Renal cortical epithelial cell (primary cell): ENCODE measurements at places on chromosomes 16 and 17. TPM values are rescaled to one million over a fixed set of nuclear protein-coding genes. Genes with fewer than 3 reads are reported as not detected.

Gene RGS11
- total RNA-seq, result 0.40 TPM in 1 of 2 replicates, not detected in the other

Gene KRT9
- total RNA-seq, result not detected in 2 replicates

Gene TEKT5
- 0.25 TPM in 1 of 2 replicates, not detected in the other for total RNA-seq

Gene KRT12
- not detected in 2 replicates for total RNA-seq

DNA sequence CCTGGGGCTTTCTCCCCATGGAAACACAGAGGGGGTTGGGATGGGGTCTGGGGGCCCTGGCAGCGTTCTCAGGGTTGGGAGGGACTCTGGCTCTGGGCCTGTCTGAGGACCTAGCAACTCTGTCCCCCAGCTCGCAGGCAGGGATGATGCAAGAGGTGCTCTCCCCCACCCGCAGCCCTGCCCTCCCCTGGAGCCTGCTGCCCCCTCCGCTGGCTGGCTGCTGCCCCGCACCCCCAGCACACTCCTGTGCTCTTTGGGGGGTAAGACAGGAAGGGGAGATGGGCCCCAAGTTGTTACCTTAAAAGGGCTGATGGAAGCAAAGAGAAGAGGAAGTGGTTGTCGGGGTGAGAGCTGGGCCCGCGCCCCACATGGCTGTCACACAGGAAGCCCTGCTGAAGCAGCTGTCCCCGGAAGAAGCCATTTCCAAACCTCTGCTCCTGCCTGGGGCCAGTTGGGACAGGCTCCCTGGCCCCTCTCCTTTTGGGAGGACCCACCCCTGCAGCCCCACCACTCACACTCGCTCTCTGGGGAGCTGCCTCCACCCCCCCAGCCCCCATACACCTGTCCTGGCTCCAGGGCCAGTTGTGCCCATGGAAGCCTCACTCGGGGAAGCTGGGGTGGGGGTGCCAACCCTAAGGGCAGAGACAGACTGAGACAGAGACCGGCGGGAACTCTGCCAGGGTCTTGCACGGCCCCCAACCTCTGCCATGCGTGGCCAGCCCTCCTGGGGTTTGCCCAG is 2.5 kb downstream of the CORO1A start:
- DNase-seq, result no peak

Gene HOXB3
- total RNA-seq, result 8.0 and 36.2 TPM in 2 replicates

GRCh38 chr17:76924345-76925342 is 56.4 kb downstream of the MGAT5B start:
- DNase-seq, result no peak

DNA sequence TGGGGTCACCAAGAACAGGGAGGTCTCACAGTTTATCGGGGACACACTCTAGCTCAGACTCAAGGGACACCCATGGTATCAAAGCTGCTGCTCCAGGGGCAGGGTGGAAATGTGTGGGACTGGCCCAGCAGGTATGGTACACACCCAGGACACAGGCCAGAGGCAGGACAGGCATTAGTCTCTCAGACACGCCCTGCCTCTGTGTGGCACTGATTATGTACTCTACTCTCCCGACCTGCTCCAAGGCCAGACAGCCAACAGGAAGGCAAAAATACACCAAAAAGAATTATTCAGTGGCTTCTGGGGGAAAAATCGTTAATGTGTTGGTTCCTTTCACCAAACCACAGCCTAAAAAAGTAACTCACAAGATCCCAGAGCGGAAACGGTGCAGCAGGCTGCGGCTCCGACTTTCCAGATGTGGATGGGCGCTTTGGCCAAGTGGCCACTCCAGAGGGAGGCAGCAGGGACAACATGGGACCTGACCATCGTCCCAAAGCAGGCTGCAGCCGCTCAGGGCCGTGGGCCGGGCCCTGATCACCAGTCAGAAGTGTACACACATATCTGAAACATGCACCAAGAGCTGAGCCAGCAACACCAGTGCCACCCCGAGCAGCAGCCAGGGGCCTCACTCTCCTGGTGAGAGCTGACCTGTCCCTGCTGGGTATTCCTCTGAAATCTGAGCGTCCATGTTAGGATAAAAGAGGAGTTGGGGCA is 1.0 kb upstream of the SIRT7 start:
- DNase-seq, result no peak
